Endothelial cell of umbilical vein (primary cell): ENCODE measurements at places on chromosomes 1 and 21. TPM values are rescaled to one million over a fixed set of nuclear protein-coding genes. Genes with fewer than 3 reads are reported as not detected.
A peak's percentile ranks its signal among the peaks of the same experiment; 100 is the strongest.

DNA sequence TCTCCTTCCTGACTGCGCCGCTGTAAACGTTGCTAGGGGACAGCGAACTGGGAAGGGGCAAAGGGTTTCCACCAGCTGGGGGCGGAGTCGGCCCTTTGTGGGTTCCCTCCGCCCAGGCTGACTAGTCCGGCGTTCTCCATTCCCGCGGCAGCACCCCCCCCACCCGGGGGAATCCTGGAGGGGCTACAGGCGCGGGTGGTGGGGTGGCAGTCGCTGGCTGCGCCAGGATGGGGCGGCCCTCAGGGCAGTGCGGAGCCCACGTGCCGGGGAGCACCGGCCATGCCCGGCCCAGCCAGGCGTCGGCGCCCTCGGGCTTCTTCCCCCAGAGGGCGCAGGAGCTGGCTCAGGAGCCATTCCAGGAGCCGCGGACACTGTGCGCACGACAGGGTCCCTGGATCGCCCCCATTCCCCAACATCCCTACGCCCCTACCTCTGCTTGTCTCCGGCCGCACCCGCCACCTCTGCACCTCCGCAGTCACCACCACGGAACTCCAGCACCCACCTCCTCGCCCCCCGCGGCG is 476 bp downstream of the BATF3 start:
- DNase-seq = peak; percentile 18

DNA sequence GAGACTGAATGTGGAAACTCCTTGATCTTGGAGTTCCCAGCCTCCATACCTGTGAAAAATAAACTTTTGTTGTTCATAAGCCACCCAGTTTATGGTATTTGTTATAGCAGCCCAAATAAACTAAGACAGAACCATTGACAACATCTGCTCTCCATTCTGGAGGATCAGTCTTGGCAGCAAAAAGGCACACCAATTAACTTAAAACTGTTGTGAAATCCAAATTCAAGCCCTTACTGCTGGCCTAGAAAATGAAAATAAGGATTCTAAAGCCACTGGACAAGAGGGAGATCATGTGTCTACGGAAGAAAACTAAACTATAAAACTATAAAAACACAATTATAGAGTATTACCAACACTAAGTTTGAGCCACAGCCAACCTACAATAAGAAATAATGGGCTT is 172.1 kb upstream of the RNPC3 start:
- DNase-seq = no peak

DNA sequence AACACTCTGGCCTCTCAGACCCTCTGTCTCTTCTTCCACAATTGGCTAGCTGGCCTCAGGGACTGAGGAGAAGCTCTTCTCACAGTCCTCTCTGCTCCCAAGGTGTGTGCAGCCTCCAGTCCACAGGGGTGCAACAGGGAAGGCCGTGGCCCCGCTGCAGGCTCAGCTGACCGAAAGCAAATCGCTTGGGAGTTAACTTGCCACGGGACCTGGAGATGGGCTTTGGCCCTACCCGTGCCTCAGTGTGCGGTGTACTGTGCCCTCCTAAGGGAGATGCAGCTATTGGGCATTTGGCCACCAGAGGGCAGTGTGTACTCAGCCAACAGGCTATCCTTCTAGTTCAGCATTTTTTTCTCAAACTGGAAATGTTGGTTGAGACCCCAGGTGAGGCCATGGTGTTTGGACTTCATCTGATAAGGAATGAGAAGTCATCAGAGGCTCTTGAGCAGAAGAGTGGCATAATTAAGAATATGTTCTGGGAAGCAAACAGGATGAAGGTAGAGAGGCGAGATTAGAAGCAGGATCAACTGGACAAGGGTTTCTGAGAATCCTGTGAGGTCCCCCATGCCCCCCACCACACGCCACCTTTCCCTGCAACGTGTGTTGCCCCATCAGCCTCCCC is 42.5 kb upstream of the TMEM125 start:
- DNase-seq = peak; percentile 78

- no peak for DNase-seq
Measured at GRCh38 chr1:111967886-111968285, 21.6 kb downstream of the KCND3 start.

C1orf185 gene
- not detected in 2 replicates for total RNA-seq
